Fibroblast of skin of right quadriceps (primary cell): ENCODE measurements at places on chromosomes 4 and X.

DNA sequence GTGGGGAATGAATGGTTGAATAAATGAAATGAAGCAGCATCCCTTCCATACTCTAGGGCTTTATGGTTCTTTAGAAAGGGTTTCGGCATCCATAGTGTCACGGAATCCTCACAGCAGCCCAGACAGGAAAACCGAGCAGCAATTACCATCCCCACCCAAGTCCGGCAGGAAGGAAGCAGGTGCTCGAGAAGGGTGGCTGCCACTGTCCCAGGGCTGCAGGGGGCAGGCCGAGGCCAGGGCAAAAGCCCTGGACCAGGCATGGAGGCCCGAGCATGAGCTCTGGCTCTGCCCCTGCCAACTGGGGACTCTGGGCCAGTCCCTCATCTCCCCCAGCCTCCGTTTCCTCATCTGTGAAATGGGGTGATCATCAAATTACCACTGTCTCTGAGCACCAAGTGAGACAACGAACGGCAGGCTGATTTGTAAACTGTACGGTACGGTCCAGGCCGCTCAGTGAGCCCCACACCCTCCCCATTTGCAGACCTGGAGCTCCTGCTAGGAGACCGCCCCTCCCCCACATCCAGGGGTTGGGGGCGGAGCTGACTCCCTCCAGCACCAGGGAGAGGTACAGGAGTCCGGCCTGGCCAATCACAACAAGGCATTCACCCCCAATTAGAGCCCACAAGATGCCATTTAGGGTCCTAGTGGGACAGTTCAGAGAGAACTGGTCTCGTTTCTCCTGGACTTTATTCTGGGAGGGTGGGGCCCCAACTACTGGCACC, 100.4 kb downstream of the WFS1 start:
- no peak for DNase-seq

- no peak for DNase-seq
Measured at GRCh38 chrX:16307950-16308349, 140.7 kb downstream of the MAGEB17 start.

DNA sequence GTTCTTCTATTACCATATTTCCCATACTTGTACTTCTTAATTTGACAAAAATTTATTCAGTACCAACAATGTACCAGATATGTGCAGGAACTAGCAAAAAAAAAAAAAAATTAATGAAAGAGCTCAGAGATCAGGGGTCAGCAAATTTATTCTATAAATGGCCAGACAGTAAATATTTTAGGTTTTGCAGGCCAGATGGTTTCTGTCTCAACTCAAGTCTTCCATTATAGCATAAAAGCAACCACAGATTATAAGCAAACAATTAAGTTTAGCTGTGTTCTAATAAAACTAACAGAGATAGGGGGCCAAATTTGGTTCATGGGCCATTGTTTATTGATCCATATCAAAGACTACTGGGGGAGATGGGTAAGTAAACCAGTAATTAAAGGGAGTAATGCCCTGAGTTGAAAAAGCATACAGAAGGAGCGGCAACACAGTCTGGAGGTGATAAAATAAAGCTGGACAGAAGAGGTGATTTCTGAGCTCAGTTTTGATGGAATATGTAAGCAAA, 19.3 kb downstream of the NEK1 start:
- no peak for DNase-seq

DNA sequence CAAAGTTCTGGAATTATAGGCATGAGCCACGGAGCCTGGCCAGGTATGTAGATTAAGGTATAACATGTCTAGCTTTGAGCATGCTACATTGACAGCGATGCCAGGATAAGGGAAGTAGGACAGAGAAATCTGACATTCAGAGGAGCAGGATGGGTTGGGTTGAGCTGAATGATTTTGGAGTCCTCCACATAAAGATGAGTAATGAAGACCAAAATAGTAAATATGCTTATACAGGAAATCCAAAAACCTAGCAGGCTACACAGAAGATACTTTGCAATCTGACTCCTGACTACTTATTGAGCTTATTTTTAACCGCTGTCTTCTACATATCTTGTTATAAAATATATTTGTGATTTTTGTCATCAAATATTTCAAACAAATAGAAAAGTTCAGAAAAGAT, 69.7 kb downstream of the PDGFC start:
- DNase-seq, result peak; percentile 46

GRCh38 chrX:140815868-140816267, 106.3 kb downstream of the LINC00632 start:
- DNase-seq, result peak; percentile 15

DNA sequence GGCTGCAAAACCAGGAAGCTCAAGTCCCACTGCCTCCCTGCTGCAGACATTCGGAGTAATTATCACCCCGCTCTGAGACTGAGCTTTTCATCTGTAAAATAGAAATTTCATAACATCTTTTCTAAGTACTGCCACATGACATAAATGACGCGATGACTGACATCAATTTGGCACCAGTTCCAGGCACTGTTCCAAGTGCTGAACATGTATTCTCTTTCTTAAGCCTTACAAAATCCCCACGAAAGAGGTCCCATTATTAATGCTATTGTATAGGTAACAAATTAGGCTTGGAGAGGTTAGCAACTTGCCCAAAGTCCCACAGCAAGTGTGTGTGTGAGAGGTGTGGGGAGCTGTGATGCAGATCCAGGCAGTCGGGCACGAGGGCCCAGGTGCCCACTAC, 56.4 kb downstream of the SLC2A9 start:
- DNase-seq, result no peak

DNA sequence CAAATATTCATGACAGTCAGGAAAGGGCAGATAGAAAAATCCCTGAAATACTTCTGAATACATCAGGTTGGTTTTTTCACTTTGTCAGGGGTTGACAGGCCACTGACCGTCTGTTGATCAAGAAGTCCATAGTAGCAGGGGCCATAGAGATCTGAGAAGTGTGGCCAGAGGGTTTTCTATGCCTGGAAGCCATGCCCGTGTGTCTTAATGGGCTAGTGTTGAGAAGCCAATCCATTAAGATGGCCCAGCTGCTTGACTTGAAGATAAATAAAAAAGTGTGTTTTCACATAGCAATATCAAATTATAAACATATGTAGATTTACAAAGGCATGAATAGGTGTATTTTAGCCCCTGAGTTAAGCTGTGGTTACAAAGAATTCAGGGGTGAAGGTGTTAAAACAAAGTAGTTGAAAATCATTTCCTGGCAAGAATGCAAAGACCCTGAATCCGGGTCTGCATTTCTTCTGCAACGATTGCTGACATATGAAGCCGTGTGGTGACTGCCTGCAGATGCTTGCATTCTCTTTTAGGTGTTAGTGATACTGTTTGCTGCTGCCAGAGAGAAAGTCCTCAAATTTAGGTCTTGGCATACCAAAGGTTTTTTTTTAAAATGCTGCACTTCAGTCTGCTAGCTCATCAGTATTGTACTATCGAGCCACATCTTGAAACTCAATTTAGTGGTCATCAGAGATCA, 9.3 kb upstream of the LIMCH1 start:
- DNase-seq, result no peak

DNA sequence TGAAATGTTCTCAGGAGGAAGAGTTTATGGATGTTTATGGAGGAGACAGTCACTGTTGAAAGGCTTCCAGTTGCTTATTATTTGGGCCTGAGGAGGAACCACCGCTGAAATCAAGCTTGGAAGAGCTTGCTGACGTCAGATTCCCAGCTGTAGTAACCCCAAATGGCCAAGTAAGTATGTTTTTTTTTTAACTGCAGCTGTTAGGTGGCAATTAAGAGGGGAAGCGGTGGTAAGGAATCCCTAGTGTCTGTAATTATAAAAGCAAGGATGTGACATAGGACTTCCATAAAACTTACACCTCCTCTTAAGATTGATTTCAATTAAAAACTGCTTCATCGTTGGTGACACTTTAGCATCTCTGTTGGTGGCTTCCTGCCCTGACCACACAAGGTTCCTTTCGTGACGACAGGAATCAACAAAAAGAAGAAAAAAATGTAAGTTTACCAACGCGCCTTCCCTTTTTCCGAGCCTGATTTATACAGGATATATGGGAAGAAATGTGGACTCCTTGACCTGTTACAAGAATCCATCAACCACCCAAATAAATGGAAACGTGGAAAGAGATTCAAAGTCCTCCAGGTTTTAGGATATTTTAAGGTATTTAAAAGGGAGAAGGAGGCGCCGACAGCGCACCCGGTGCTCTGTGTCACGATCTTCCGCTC, 884 bp downstream of the RELL1 start:
- DNase-seq, result peak; percentile 50

DNA sequence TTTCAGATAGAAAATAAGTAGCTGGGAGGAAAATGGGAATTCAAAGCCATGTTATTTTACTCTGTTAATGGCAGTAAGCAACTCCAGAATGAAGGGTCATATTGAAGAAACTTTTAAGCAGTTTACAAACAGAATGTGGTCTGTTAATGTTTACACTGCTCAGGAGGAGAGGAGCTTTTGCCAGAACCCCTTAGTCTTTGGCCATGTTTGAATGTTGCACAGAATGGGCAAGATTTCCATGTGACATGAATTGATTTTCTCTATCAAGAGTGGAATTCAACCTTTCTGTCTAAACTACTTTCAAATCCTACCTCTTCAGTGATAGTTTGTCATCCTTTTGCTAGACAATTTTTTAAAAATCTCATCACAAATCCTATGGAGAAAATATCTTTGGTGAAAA, 115.8 kb upstream of the DGKK start:
- DNase-seq, result no peak

DNA sequence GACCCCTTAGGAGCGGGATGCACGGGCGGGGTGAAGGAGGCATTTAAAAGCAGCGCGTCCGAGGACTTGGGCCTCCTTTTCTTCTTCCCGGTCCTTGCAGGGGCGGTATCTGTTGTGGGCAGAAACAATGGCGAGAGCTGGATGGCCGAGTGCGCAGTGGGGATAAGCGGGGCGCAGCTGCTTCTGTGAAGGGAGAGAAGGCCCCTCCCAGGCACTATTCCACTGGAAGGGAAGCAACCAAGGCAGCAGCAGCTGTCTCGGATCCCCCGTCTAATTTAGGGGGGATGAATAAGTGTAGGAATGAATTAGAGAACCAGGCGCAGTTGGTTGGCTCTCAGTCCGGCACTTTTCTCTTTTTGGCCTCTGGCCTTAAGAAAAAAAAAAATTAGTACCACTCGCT, 995 bp downstream of the SMARCA5 start:
- peak; percentile 40 for DNase-seq

- DNase-seq, result no peak
Measured at GRCh38 chr4:140126261-140126660, 27.7 kb downstream of the MAML3 start.

- DNase-seq, result no peak
Measured at GRCh38 chr4:10732235-10732913, 47.8 kb upstream of the CLNK start.

DNA sequence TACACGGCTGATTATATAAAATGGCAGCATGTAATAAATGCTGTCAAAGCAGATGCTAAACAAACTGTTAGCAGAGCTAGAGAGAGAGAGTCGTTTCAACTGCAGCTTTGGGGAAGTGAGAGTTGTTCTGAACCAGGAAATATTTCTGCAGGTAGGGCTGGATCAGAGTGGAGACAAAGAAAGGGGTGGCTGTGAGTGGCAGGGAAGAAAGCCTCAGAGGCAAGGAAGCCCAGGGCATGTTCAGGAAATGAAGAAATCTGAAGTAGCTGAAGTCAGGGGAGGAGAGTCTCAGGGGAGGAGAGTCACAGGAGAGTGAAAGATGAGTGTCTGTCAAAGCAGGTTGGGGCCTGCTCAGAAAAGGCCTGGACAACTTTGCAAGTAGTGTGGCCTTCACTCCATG, 48.4 kb upstream of the RPS6KA3 start:
- no peak for DNase-seq

GRCh38 chr4:179595671-179596410, 2153.6 kb upstream of the AGA start:
- peak; percentile 15 for DNase-seq

- DNase-seq, result peak; percentile 3
Measured at GRCh38 chr4:95549246-95550114, 707 bp upstream of the UNC5C start.

- no peak for DNase-seq
Measured at GRCh38 chrX:111955901-111956300, 79.9 kb downstream of the TRPC5OS start.

DNA sequence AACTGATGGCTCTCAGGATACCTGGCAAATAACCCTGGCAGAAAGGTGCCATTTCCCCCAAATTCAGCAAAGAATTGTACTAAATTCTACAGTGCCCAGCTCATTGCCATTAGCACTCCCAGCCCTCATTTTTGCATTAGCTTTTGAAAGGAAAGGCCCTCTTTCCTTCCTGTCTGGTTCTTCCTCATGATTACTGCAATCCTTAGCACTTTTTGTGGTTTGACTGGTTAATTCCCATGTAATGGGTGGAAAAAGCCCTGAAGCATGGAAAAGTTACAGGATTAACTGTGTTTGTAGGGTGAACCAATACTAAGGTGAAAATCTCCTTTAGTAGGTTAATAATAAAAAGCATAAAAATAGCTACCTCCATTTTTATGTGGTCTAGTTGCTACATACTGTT, 139.5 kb downstream of the NPNT start:
- no peak for DNase-seq

DNA sequence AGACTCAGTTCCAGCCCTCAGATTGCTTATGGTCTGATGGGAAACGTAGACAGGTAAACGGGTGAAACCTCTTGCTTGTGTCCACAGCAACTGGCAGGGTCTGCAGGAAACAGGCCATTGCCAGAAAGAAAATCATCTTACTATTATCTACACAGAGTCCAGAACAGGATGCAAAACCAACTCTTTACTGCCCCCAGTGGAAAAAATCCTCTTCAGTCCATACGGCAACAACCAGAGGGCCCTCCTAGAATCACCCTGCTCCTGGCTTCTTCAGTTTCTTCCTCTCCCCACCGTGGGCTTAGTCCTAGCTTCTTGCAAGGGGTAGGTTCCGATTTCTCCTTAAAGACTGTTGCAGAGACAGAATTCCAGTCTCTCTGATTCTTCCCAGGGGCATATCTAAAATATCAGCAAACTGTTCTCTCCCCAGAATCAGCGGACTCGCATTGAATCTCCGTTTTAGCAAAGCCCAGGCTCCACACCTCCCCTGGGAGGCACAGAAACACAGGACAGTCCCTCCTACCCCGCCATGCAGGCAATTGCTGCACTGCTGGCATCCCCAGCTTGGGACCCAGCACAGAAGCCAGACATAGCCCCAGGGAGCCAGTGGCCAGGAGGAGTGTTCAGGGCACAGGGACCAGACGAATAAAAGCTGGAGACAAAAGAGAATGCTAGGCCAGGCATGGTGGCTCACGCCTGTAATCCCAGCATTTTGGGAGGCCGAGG, 41.0 kb upstream of the SH3RF1 start:
- peak; percentile 52 for DNase-seq
